ENCODE measurements at places on chromosomes 16 and 17. TPM values are rescaled to one million over a fixed set of nuclear protein-coding genes. Genes with fewer than 3 reads are reported as not detected.

PMP22 gene
- 98.3 TPM for total RNA-seq

ENGASE gene
- 30.7 TPM for total RNA-seq

NPIPA2 gene
- 11.5 TPM for total RNA-seq

DNA sequence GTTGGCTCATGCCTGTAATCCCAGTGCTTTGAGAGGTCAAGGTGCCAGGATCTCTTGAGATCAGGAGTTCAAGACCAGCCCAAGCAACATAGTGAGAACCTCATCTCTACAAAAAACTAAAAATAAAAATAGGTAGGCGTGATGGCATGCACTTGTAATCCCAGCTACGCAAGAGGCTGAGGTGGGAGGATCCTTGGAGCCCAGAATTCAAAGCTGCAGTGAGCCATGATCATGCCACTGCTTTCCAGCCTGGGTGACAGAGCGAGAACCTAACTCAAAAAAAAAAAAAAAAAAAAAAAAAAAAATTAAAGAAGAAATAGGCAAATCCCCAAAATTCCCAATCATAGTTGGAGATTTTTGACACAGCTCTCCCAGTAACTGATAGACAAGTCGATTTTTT is 32.2 kb upstream of the SRCIN1 start:
- no peak overlapping the region for H3K4me3 ChIP-seq
- H3K36me3 ChIP-seq: peaks cover 1% of the 10 kb centered on the region
- H3K27ac ChIP-seq: no peak overlapping the region
- H3K27me3 ChIP-seq: peaks cover 16% of the 10 kb centered on the region

DNA sequence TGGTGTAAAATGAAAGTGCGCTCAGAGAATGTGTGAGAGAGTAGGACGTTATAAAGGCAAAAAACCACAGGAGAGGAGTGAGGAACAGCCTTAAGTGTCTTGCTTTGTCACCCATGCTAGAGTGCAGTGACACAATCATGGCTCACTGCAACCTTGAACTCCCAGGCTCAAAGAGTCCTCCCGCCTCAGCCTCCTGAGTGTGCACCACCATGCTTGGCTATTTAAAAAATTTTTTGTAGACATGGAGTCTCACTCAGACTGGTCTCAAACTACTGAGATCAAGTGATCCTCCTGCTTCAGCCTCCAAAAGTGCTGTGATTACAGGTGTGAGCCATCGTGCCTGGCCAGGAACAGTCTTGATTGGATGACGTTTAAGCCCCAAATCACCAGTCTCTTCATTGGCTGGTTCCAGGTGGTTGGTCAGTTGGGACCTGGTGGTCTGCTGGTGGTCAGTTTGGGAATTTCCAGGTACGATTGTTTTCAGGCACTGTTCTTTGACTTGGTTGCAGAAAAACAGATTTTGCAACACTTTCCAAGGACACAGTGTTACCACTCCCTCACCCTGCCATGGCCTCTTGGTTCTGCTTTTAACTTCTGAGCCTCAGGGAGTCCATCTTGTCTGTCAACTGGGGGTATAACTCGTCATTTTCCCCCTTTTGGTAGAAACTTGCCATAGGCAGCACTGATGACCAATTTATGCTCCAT is 21.2 kb downstream of the DHODH start:
- DNase-seq: no peak
- no peaks in the 10 kb centered on the region for H3K27me3 ChIP-seq
- H3K4me1 ChIP-seq: no peaks in the 10 kb centered on the region
- H3K36me3 ChIP-seq: peaks cover 6% of the 10 kb centered on the region

GRCh38 chr16:84331998-84332780 is 36.1 kb upstream of the ATP2C2 start:
- peaks cover 6% of the 10 kb centered on the region for H3K36me3 ChIP-seq
- H3K27me3 ChIP-seq: peaks cover 2% of the 10 kb centered on the region
- peak; percentile 44 for DNase-seq
- no peak overlapping the region for H3K4me3 ChIP-seq
- H3K4me1 ChIP-seq: no peaks in the 10 kb centered on the region
- H3K27ac ChIP-seq: no peak overlapping the region

GRCh38 chr16:76946879-76947278 is 244.1 kb upstream of the MON1B start:
- no peaks in the 10 kb centered on the region for H3K36me3 ChIP-seq
- no peak overlapping the region for H3K4me3 ChIP-seq
- DNase-seq: no peak
- H3K4me1 ChIP-seq: no peaks in the 10 kb centered on the region

GRCh38 chr16:79664407-79664806 is 63.9 kb upstream of the MAF start:
- peaks cover 13% of the 10 kb centered on the region for H3K4me1 ChIP-seq
- H3K4me3 ChIP-seq: no peak overlapping the region
- no peak for DNase-seq
- H3K27ac ChIP-seq: no peak overlapping the region
- peaks cover 2% of the 10 kb centered on the region for H3K36me3 ChIP-seq
- no peaks in the 10 kb centered on the region for H3K27me3 ChIP-seq

- H3K4me3 ChIP-seq: no peak overlapping the region
- H3K36me3 ChIP-seq: peaks cover 10% of the 10 kb centered on the region
- no peaks in the 10 kb centered on the region for H3K27me3 ChIP-seq
- H3K27ac ChIP-seq: no peak overlapping the region
- peaks cover 10% of the 10 kb centered on the region for H3K4me1 ChIP-seq
Measured at GRCh38 chr17:17792551-17793377, 44.0 kb downstream of the SREBF1 start.

DNA sequence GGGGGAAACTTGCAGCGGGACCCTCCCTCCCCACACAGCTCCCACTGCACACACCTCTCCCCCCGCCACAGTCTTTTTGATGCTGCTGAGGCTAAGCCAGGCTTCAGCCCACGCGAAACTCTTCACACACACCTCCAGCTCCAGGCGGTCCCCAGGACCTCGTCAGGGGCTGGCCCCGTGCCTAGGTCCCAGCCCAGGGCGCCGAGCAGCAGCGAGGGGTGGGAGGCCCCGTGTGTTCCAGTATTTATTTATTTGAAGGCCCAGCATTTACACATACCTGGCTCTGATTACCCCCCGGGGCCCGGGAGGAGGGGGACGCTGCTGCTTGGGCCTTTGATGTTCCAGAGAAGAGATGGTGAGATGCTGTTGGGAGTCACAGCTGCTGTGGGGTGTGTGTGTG is 44.9 kb upstream of the DLX4 start:
- H3K27ac ChIP-seq: no peak overlapping the region
- H3K4me1 ChIP-seq: no peaks in the 10 kb centered on the region
- peaks cover 39% of the 10 kb centered on the region for H3K27me3 ChIP-seq
- no peak overlapping the region for H3K4me3 ChIP-seq

DNA sequence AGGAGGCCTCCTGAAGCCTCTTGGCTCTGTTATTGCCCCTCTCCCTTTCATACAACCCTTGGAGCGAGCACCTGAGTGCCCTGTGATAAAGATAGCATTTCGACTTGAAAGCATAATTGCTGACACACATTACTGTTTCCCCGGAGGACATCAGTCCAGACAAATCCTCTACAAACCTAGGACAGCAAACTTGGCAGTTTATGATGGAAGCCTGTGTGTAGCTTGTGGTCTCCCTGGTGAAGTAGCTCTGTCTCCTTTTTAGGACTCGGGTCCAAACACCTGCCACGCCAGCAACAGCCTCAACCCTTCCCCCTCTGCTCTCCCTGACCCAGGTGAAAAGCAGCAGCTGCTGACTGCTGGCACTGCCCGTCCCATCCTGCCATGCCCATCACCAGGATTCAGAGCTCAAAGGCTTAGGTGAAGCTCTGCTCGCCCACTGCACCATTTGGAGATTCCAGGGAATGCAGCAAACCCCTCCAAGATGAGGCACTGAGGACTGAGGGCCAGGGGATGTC is 55.9 kb downstream of the IRX6 start:
- H3K36me3 ChIP-seq: no peaks in the 10 kb centered on the region
- H3K27ac ChIP-seq: no peak overlapping the region
- H3K27me3 ChIP-seq: peaks cover 35% of the 10 kb centered on the region
- DNase-seq: no peak

Measured in chondrocyte (in vitro differentiated cells).